ENCODE measurements at places on chromosomes 1 and 21.
A peak's percentile ranks its signal among the peaks of the same experiment; 100 is the strongest.

DNA sequence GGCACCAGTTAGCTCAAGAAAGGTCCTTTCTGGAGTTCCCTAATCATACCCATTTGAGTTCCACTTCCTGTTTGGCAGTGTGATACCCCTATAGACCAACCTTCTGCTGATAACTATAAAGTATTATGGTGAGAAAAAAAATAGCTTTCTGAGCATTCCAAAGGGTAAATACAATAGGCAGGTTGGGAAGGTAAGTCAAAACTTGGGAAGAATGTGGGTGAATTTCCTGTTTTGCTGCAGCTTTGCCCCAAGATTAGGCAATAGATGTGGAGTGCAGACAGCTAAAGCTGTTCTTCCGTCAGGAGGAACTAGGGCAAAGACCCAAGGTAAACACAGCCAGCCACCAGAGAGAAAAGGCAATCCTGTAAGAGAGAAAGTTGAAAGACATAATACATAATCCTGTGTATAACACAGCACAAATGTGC, 49.9 kb upstream of the GUCA2A start:
- peak; percentile 86 for DNase-seq

DNA sequence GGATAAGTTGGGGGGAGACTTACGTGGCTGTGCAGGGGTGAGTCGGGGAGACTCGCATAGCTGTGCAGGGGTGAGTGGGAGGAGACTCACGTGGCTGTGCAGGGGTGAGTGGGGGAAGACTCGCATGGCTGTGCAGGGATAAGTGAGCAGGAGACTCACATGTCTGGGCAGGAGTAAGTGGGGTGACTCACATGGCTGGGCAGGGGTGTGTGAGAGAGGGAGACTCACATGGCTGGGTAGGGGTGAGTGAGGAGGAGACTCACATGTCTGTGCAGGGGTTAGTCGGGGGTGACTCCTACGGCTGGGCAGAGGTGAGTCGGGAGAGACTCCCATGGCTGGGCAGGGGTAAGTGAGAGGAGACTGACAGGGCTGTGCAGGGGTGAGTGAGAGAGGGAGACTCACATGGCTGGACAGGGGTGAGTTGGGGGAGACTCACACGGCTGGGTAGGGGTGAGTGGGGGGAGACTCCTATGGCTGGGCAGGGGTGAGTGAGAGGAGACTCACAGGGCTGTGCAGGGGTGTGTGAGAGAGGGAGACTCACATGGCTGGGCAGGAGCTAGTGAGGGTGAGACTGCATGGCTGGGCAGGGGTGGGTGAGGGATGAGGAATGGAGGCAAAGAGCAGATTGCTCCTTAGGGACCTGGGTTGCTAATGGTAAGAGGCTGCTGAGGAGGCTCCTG, 56.0 kb upstream of the ABCG1 start:
- DNase-seq: no peak

DNA sequence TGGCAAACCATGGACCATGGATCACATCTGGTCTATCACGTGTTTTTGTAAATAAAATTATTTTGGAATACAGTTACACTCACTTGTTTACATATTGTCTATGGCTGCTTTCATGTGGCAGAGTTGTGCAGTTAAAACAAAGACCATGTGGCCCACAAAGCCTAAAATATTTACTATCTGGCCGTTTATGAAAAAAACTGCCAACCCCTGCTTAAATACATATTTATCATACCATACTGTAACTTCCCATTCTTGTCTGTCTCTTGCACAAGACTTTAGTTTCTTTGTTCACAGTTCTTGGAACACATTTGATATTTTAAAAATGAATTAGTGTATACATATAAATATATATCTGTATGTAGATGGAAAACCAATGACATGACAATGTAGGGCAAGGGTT, 141.5 kb downstream of the PAPPA2 start:
- DNase-seq: no peak

DNA sequence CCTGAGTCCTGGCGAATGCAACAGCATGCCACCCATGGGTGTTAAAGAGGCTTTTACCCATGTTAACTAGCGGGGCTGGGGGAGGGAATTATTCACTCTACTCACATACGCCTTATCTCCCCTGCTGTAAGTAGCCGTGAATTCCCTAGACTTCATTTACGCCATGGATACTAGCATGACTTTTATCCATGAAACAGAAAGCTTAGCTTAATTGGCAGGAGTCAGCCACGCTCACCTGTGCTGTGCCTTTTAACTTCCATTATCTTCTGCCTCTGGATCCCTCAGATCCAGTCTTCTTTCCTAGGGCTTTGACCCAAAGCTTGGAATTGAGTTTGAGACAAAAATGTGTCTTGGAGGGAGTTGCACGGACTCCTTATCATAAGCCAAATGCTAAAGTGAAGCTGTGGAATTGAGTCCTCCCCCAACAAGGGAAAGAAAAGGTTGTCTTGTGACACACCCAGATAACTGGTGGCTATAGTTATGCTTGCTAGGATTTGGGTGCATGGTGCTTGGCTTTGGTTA, 9.7 kb upstream of the NASP start:
- DNase-seq: no peak

DNA sequence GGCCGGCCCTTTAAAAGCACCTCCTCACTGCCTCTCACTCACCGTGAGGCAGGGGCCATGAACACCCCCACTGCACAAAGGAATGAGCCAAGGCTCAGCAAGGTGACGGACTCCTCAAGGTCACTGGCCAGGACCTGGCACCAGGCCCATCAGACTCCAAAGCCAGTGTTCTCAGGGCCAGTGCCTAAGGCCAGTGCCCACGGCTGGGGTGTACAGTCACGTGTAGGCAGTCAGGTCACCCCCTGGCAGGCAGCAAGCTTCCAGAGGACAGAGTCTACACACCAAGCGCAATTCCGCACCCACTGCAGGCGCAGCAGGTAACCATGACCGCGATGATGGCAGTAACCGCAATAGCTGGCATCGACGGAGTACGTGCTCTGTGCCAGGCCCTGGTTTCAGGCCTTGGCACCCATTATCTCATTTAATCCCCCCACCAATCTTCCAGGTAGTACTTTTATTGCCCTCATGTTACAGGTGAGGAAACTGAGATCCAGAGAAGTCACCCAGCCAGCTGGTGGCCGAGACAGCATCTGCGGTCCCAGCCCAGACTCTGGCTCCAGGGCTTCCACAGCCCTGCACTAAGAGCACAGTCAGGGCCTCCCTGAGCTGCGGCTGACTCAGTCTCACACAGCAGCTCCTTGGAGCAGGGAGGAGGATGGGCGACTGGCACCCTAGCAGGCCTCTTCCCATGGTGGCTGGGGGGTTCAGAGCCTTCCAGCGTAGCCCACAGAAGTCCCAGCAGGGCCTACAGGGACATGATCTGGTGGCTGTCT, 27.0 kb downstream of the RAP1GAP start:
- no peak for DNase-seq

- no peak for DNase-seq
Measured at GRCh38 chr1:201511941-201512539, 5.1 kb upstream of the CSRP1 start.

GRCh38 chr1:222042120-222042519, 300.2 kb upstream of the DUSP10 start:
- no peak for DNase-seq

GRCh38 chr1:173114346-173114745, 63.6 kb upstream of the TNFSF18 start:
- DNase-seq: no peak

DNA sequence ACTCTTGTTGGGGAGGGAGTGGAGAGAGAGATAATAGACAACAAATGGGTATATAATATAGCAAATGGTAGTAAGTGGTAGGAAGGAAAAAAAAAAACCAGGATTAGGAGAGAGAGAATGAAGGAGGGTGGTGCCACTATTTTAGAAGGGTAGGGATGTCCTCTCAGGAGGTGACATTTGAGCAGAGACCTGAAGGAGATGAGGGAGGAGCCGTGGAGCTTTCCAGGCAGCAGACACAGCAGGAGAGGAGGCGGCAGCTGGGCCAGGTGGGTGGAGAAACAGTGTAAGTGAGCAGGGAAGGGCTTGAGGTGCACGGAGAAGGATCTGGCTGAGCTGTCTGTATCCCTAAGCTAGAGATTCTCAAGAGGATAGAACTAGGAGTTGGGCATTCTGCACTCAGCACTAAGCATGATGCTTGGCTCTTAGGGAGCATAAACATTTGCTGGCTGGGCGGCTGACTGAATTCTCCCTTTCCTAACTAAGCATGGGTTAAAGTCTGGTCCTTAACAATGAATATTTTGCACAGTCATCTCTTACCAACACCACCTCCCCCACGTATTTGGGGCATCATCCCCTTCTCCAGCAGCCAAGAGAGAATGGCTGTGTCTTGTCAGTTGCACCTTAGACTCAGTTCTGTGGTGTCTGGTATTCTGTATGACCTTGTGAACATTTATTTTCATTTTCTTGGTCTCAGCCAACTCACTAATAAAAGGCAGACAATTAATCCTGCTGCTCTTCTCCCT, 27.6 kb upstream of the SARS1 start:
- DNase-seq: no peak

- no peak for DNase-seq
Measured at GRCh38 chr21:35027563-35028450, 21.3 kb downstream of the RUNX1 start.

DNA sequence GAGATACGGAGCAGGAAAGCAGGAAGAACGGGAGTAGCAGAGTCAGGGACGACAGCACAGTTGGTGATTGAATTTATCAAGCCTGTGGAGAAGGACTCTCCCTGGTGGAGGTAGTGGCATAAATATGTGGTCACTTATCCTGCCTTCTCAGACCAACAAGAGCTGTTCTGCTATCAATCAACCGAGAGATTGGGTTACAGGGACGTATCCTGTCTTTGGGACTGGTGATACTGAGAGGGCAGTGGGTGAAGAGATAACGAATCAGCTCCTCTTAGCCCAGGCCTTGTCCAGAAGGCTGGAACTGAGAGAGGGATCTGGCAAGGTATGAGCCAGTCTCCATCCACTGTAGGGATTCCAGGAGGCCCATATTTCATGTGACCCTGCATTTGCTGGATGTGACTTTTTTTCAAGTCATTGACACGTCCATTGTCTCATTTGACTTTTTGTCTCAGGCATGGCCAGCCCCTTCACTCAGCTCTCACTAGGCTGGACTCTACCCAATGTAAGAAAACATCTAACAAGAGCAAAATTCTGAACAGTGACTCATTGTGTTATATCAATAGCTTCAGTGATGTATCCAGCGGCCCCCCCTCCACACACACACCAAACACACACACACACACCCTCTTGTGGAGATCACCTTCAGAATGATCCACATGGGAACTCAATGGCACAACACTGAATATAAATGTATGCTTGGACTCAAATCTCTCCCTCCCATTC, 11.3 kb downstream of the C1orf116 start:
- DNase-seq: peak; percentile 58

- DNase-seq: no peak
Measured at GRCh38 chr1:206012086-206012859, 9.1 kb upstream of the RAB7B start.

DNA sequence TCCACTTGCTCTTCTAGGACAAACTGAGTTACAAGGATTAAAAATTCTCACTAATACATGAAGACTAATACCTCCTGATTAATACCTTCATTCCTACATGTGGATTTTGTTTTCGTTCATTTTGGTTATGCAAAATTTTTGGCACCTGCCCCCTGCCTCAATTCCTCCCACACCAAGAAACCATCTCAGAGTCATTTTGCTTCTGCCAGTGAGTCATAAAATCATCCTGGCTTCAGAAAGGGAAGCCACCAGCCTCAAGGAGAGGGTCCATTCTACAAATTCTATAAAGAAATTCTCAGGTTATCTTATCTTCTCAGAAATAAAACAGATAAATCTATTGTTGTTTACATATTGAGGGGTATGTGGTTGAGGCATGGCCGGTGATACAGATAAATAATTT, 103.2 kb upstream of the COA6 start:
- no peak for DNase-seq

GRCh38 chr1:150429805-150430204, 57.4 kb upstream of the TARS2 start:
- peak; percentile 37 for DNase-seq

GRCh38 chr1:160432371-160432786, 32.0 kb downstream of the VANGL2 start:
- no peak for DNase-seq

- DNase-seq: no peak
Measured at GRCh38 chr21:24844671-24845070, 762.6 kb downstream of the MRPL39 start.

GRCh38 chr1:204588826-204589225, 72.6 kb downstream of the MDM4 start:
- no peak for DNase-seq

DNA sequence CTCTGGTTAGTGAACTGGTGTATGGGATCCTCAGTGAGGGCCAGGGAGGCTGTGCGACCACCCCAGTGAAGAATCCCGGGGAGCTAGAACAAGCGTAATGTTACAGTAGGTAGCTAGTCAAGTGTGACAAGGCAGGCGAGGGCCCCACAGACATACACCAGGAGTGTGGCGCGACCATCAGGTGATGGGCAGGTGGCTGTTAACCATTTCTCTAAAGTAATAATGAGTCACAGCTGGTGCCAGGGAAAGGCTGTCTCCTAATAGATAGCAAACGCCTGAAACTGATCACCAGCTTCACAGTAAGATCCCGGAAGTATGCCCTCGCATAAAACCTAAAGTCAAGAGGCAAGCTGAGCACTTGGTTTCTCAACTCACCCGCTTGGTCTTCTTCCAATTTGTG, 40.5 kb upstream of the TARBP1 start:
- no peak for DNase-seq

DNA sequence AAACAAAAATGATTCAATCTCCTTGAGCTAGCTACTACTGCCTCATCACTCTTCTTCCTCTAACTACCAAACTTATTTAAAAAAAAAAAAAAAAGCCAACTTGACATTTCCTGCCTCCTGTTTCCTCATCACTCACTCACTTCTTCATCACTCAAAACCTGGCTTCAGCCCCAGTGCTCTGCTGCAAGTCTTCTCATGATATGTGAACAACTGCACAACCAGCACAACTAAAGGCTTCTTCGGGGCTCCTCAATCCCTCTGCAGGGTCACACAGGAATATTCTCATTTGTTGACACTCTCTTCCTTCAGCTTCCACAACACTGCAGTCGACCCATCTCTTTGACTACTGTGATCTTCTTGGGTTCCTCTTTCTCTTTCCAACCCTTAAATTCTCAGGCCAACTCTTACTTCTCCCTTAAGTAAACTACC, 7.6 kb downstream of the MTF1 start:
- peak; percentile 24 for DNase-seq

GRCh38 chr1:110945626-110946025, 18.1 kb downstream of the LRIF1 start:
- DNase-seq: peak; percentile 10

GRCh38 chr1:174913225-174913903, 86.4 kb upstream of the CACYBP start:
- no peak for DNase-seq

DNA sequence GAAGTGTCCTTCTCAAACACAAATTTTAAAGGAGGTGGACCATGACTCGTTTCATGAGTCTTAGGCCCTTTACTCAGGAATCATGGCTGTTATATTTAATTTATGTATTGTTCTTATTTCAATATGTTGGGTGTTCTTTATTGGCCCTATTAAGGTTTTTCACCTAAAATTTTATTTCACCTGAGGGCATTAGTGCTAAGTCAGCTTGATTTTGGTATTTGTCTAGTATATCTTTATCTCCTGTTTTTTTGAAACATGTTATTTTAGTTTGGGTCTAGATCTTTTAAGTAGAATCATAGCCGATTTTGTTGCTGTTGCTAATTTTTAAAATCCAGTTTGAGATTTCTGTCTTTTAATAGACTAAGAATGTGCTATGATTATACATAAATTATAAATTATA, 430.4 kb downstream of the RPS6KC1 start:
- DNase-seq: no peak
